ENCODE measurements at places on chromosomes 3 and 15. TPM values are rescaled to one million over a fixed set of nuclear protein-coding genes. Genes with fewer than 3 reads are reported as not detected.

- peak; percentile 71 for DNase-seq
These were observed 26.6 kb downstream of the SEMA7A start for GRCh38 chr15:74406992-74407705.

Gene TPRG1
- polyA plus RNA-seq, result 0.42 TPM

GRCh38 chr3:195708626-195709481 lies 11.9 kb upstream of the MUC20 start:
- no peak for DNase-seq

Gene SLC30A4
- polyA plus RNA-seq, result 9.2 TPM

- no peak for DNase-seq
These were observed 45.5 kb upstream of the HERC1 start for GRCh38 chr15:63879211-63879610.

GRCh38 chr15:85168642-85169173 lies 187.1 kb downstream of the PDE8A start:
- DNase-seq, result peak; percentile 29

DNA sequence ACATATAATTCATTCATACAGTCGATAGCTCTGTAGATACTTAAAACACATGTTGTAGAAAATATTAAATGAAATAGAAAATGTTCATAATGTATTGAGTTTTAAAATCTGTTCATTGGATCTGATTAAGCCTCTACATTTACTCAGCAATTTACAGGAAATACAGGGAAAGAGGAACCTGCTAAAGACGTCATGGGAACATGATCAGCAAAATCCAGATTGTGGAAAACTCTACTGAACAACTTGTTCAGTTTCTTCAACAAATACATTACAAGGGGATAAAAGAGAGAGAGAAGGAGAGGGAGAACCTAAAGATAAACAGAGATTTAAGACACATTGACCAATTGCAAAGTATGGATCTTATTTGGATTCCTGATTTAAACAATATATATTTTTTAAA lies 46.7 kb downstream of the KLHL6 start:
- no peak for DNase-seq

DNA sequence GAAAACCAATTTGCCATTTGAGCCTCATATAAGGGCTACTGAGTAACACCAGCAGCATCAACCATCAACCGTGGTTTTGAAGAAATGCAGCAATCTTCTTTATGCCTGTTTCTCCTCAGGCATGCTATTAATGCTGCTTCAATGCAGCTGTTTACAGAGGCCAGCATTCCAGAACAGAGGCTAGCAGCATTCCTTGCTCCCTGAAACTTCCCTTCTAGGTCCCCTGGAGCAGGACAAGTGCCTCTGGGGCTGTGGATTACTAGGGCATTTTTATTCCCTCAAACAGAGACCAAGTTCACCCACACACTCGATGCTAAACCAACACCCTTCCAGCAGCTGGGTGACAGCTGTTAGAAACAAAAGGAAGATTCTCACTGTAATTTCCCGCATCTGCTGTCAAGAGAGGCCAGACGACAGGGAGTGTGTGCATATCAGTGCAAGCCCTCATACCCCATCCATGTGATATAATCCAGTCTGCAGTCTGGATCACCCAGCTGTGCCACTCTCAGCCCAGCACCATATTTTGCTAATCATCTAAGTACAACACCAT lies 57.5 kb downstream of the HOMER2 start:
- DNase-seq, result peak; percentile 16

DNA sequence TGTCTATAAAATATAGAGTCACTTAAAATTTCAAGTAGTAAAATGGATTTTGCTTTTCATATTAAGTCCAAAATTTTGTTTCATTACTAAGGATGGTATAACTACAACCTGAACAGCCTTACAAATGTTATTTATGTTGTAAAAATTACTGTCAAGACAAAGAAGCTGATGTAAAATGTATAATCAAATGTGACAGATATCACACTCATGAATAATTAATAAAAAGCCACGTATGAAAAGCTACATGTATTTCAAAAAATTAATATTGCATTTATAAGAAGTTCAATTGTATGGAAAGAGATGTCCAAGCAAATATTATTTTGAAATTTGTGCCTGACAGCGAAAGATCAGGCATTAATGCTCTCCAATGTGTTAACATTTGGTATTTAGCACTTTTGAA lies 48.9 kb downstream of the KBTBD8 start:
- no peak for DNase-seq

Gene CX3CR1
- 3.4 TPM for polyA plus RNA-seq

Gene SUSD5
- polyA plus RNA-seq, result 3.8 TPM

GRCh38 chr3:158711886-158712285 lies 20.4 kb downstream of the RARRES1 start:
- no peak for DNase-seq

GRCh38 chr15:33371159-33371558 lies 60.4 kb downstream of the RYR3 start:
- no peak for DNase-seq

DNA sequence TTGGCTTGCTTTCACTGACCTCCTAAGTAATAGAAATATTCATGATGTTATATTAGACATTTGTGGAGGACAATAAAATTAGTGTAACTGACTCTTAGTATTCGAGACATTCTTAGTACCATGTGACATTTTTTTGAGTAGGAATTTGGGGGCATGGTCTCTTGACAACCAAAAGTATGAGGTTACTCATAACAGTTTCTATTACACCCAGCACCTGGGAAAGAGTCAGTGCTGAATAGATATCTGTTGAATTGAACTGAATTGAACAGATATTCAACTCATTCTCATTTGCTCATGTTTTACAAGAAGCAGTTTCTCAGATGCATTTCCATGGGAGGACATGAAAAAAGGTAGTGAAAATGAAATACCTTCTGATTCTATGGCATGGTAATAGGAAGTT lies 84.4 kb downstream of the CMSS1 start:
- no peak for DNase-seq

DNA sequence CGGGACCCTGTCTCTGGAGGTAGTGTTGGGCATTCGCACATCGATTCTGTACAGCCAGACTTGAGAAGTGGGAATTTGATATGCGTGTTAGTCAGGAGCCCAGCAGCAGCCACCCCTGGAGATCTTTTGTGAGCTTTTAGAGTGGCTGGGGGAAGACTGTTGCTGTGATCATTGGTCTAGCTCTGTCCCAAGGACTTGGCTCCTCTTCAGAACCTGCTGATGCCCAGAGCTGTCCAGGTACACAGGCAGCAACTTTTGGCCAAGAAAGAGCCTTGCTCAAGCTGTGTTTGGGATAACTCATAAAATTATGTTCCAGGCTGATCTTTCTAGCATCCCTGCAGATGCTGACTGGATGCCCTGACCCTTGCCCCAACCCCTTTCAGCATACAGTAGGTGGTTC lies 29.3 kb downstream of the LIMD1 start:
- DNase-seq, result no peak

GRCh38 chr3:127324913-127325628 lies 37.2 kb upstream of the PRR20G start:
- DNase-seq, result no peak

Gene CEP152
- 11.0 TPM for polyA plus RNA-seq

Gene GRAMD1C
- 19.0 TPM for polyA plus RNA-seq

DNA sequence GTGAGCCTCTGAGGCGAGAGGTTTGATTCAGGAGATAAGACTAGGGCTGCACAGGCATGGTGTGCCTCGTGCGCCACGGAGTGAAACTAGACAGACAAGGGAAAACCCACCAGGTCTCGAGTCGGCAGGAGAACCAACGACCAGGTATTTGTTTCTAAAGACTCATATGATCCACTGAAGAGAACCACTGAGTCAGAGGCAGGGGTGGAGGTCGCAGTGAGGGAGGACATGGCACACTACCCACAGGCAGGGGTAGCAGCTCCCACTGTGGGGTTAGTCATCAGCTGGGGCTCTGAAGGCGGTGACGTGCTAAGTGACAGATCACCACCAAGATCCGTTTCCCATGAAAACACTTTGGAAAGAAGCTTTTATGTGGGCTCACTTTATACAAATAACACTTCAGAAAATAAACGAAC lies 45.7 kb downstream of the CHSY1 start:
- DNase-seq, result no peak

DNA sequence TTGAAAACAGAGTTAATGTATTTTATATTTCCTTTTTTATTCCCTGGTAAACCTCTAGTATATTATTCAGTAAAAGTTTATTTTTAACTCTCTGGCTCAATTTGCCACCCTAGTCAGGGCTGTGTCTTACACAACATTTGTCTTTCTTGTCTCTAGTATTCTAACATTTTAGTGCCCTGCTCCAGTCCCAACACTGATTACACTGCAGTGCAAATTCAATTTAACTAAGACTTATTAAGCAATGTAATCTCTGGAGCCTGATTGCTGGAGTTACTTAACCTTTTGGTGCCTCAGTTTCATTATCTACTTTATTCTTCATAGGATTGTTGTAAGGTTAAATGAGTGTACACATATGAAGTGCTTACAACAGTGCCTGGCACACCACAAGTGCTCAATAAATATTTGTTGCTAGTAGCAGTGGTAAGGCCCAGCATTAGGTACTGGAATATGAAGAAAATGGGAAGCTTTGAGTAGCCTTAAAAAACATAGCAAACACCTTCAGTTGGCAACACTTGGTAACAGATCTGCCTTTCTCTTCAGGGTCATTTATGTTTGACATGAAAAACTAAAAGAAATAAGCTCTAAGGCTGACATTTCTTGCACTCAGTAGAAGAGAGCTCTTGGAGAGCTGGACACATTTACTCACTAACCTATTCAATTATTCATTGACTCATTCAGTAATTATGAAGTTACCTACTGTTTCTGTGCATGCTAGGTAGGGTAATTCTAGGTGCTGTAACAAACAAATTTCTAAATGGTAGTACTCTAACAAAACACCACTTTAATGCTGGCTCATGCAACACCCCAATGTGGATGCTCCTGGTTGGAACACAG lies 364.5 kb upstream of the EPHA3 start:
- DNase-seq, result no peak

Gene ZIC1
- polyA plus RNA-seq, result not detected

- DNase-seq, result no peak
These were observed 1.1 kb upstream of the HHATL start for GRCh38 chr3:42703695-42704025.

GRCh38 chr3:9820946-9821345 lies 10.9 kb downstream of the TTLL3 start:
- no peak for DNase-seq

GRCh38 chr3:72116226-72116625 lies 331.3 kb upstream of the PROK2 start:
- DNase-seq, result no peak

Gene RMDN3
- polyA plus RNA-seq, result 46.8 TPM

DNA sequence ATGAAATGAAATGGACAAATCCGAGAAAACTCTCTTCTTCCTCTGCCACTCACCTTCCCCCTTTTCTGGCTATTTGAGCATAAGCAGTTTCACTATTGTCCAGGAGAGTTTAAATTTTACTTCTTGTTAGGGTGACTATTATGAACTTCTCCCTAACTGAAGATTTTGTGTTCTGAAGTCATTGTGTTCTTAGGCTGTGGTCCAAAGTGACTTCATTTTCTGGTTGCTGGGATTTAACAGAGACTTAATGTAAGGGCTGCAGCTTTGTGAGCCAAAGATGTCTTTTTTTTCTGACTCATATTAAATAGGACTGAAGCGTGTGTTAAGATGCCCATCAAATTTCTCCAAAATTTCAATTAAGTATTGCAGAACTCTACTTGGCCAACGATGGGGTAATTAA lies 46.5 kb upstream of the FSTL1 start:
- DNase-seq, result peak; percentile 84

Gene PARL
- 57.0 TPM for polyA plus RNA-seq

Gene ZNF660
- 10.0 TPM for polyA plus RNA-seq

DNA sequence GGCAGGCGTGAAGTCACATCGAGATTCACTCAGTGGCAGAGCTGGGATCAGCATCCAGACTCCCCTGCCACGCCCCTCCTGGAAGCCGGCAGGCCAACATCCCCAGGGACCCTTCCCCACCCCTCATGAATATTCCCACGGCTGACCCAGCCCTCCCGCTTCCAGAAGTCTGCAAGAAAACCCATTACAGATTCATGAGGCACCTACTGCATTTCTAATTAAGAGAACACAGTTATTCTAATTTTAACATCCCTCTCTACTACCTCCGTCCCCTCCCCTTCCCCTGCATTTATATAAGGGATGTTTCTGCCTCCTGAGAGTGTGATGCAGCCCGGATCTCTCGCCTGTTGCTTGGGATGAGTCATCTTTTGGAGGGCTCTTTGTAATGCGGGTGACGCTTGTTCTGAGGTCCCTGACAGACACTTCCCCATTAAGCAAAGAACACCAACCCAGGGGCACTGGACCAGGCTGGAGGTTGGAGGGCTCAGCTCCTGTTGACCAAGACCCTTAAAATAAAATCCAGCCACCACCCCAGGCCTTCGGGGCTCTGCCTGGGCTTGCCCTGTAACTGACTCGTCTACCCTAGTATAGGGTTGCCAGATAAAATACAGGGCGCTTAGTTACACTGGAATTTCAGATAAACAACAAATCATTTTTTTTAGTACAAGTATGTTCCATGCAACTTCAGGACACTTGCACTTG lies 118.7 kb downstream of the NUP210 start:
- DNase-seq, result no peak

DNA sequence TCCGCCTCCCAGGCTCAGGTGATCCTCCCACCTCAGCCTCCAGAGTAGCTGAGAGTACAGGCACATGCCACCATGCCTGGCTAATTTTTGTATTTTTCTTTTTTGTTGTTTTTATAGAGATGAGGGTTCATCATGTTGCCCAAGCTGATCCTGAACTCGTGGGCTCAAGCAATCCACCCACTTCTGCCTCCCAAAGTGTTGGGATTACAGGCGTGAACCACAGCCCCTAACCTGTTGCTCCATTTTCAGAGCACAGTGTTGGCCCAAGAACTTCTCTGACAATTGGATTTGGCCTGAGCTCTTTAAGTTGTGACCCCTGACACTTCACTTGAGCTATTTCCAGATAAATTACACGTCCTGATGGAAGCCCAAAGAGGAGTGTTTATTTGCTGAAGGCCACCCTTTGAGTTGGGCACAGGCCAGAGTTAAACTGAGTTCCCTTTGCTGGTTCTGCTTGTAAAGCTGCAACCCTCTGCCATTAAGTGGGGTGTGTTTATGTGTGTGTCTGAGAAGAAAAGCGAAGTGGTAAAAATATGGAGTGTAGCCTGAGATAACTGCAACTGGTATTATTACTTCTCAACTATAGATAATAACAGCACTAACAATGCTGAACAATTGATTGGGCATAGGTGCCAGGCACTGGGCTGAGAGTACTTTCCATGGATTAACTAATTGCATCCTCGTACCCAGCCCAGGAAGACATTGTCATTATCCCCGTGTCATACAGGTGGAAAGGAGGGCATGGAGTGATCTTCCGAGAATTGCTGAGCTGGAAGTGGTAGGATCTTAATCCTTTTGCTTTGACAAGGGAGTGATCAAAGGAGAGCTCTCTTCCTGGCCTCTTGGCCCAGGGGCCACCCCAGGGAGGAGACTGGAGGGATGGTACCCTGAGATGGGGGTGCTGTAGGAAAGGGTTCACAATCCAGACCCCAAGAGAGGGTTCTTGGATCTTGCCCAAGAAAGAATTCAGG lies 91.5 kb upstream of the PROK2 start:
- no peak for DNase-seq

- DNase-seq, result peak; percentile 52
These were observed at the start of gene RAB6B for GRCh38 chr3:133895208-133896001. RAB6B (minus strand) TSS chr3:133895882; CDS start chr3:133895466, 416 bp downstream.

DNA sequence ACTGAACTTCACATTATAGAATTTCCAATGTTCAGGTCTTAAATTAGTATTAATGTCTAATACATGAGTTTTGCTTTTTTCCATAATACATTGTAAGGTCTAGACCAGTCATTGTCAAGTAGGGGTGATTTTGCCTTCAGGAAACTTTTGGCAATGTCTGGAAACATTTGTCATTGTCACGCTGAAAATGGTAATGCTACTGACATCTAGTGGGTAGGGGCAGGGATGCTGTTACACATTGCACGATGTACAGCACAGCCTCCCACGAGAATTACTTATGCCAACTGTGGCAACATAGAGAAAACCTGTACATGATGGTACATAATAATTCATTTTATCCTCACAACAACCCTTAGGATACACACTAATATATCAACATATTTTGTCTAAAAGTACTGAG lies 384.1 kb downstream of the CADM2 start:
- DNase-seq, result no peak

Measured in renal pelvis (tissue), 12 donors.